ENCODE measurements at places on chromosomes 2 and 18. TPM values are rescaled to one million over a fixed set of nuclear protein-coding genes. Genes with fewer than 3 reads are reported as not detected.

The DSG1 gene
- not detected for total RNA-seq

The ZNF521 gene
- total RNA-seq: 3.5 TPM

The CDH7 gene
- not detected for total RNA-seq

The LYPD1 gene
- not detected for total RNA-seq

GRCh38 chr18:33123862-33124518 is 316.5 kb downstream of the CCDC178 start:
- DNase-seq: no peak

DNA sequence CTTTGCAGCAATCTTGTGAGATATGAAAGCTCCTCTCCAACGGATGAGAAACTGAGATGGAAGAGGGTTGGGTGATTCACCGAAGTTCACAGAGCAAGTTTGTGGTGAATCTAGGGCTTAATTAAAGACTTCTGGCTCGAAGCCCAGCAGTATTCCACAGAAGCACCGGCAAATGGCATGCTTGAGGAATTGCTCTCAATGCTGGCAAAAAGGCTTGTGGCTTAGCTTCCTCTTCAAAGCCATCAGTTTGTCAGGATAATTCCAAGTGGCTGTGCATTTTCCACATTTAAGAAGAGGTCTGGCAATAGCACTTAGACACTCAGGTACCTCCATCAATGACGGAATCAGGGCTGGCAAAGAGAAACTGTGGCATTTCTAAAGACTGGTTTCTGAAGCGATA is 98.7 kb upstream of the SLC66A3 start:
- DNase-seq: no peak

DNA sequence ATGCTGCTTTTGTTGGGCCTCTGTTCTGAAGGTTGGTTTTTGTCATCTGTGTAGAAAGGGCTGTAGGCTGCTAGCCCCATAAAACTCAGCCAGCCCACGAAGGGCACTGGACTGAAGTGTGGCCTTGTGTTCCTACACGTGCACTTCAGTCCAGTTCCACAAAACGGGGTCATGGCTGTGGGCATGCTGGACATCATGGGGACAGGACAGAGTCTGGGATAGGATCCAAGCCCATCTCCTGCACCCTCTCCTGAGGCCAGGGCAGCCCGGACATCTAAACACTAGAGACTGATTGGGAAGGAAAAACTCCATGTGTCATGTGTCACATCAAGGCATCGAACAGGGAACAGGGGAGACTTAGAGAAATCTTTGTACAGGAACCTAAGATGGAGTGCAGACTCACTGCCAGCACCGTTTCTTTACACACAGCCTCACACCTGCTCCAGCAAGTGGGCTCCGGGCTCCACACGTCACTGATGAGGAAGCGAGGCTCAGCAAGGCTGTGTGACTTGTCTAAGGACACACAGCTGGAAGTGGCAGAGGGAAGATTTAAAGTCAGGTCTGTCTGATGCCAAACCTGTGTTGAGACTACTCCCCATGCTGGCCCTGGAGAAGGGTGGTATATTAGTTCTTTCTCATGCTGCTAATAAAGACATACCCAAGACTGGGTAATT is 74.8 kb upstream of the BCL2L11 start:
- no peak for DNase-seq

GRCh38 chr18:76943542-76944339 is 121.4 kb downstream of the ZNF236 start:
- DNase-seq: no peak

DNA sequence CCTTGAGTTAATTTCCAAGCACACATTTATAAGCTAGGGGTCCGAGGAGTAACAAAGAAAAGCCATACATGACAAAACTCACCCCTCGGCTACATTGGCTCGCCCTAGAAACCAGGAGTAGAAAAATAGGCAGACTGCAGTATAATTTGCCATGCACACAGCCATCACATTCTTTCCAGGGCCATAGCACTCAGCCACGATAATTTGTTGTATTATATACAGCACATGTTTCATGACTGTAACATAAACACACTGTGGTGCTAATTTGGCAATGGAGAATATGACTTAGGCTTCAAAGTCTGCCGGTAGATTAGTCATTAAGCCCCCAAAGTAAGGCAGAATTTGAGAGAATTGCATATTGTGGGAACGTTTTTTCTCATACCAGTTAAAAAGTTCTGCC is 254.9 kb downstream of the ZNF521 start:
- no peak for DNase-seq

- no peak for DNase-seq
Observed at GRCh38 chr18:64692826-64693225, 543.9 kb upstream of the LINC00305 start.

GRCh38 chr2:41610501-41611190 is 437.2 kb upstream of the PKDCC start:
- no peak for DNase-seq

DNA sequence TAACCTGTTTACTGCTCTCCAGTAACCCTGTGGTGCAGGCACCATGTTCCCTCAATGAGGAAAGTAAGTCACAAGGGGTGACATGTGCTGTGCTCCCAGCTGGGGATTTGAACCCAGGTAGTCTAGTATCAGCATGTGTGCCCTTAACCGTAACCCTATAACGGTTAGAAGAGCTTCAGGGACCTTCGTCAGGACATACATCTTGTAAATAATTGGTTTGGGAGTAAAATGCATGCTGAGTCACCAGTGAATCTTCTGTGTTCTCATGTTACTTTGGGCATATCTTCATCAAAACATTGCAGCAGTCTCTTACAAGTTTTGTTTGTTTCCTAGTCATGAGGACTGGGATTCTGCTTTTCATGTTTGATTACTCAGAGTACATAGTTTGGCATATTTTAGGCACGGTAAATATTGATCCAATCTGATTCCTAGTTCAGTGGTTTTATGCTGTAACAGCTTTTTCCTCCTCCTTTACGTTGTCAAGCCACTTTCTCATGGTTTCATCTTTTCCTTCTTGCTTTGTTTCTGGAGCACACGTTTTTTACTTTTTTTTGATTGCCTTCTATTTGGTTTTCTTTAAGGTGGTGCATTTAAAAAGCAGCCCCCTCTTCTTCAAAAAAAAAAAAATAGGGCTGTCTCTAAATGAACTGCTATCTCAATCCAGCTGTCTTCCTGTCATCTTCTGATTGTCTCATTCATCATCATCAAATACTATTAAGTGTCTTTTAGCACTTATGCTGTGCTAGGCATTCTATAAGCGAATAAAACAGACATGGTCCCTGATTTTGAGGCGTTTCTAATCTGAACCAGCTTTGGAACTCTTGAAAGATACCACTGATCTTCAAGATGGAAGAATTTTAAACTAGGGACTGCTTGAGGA is 50.4 kb downstream of the CLIP4 start:
- no peak for DNase-seq

DNA sequence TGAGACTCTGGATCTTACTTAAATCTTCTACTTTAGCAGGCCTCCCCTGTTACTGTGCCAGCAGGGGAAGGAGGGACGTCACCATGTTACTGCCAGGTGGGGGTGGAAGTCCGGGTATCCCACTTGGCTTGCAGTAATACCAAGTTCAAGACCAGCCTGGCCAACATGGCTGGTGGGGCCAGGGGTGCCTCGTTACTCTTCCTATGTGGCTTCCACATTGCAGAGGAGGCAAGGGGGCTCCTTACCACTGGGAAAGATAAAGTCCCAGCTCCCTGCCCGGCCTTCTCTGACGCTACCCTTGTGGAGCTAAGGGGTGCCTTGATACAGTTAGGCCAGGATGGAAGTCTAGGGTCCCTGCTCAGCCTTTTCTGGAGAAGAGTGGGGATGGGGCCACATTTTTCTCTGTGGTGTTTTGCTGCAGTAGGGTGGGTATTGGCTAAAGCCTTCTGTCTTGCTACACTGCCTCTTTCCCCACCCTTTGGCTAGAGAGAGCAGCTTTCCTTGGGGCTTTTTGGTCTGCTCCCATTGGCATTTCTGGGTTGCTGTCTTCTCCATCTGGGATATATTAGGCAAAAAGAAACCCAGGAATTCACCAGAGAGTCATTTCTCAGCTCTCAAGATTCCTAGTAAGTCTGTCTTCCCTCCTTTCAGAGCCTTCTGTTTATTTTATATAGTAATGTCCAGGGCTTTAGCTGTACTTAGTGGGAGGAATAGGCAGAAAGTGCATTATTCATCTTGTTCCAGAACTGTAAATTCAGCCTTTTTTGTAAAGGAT is 21.9 kb downstream of the ELMOD3 start:
- no peak for DNase-seq

GRCh38 chr2:234257859-234258561 is 207.5 kb downstream of the SPP2 start:
- peak; percentile 28 for DNase-seq

GRCh38 chr2:11393711-11394236 is 49.3 kb upstream of the ROCK2 start:
- DNase-seq: no peak
